ENCODE measurements at places on chromosomes 7 and 10.

DNA sequence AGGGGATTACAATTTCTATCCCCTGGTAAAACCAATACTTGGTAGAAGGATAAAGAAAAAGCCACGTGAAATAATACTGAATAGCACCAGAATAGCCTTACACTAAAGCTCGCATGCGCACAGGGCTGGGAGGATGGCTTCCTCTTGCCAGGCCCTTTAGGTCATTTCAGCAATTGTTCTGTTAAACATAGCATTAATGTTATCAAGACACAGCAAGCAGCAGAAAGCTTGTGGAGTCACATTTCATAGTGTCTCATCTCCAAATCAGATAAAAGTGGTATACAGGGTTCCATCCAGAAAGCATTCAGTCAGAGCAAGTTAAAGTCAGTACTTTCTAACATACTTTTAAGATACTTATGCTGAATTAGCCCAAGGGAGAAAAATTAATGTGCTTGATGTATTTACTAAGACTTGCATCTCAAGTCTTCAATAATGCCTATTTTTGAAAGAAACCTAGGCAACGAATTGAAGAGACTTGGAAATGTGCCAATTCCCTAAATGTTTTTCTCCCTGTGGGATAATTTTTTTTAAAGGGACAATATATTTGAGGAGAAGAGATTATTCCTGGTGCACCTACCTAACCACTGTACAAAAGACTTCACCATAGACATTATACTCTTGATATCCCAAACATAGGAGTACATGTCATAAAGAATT lies 14.3 kb upstream of the NPM3 start:
- DNase-seq, result no peak

- DNase-seq, result no peak
These were observed 7.2 kb upstream of the ADAM22 start for GRCh38 chr7:87926581-87927461.

DNA sequence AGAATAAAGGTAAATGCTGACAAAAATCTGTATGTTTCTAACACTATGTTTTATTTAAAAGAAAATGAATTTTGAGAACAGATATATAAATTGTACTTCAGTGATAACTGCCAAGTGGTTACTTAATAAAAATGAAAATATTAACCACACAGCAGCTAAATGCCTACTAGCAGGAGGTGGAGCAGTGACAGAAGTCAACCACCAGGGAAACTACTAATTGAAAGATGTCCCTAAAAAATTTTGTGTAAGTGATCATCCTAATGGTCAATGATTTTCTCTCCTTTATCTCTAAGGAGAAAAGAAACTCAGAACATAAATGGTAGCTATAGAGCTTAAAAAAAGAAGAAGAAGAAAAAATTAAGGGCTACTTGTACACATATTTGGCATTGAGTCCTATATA lies 22.9 kb downstream of the WNT16 start:
- no peak for DNase-seq

DNA sequence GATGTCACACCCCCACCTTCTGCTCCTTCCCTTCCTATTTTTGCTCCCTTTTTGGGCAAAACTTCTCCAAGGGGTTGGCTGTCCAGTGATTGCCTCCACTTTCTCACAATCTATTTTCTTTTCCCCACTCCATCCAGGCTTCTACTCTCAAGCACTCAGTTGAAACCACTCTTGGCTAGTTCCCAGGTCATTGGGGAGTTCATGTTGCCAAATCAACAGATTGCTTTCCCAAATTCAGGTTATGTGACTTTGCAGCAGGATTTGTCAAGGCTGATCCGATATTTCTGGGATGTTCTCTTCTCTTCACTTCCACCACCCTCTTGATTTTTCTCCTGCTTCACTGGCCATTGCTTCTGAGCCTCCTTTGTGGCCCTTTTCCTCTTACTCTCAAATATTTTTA lies 258.7 kb upstream of the SLC26A5 start:
- no peak for DNase-seq

- no peak for DNase-seq
These were observed 4.3 kb downstream of the DAGLB start for GRCh38 chr7:6443372-6443941.

All from NK-92 treated with Interleukin-12 subunit alpha and Interleukin-12 subunit beta, amount 100 ng/mL, for 24 hours (cell line).